ENCODE measurements at places on chromosomes 1 and 21.

- DNase-seq = peak; percentile 24
These were observed 894 bp downstream of the TCEA3 start for GRCh38 chr1:23423415-23424292.

- DNase-seq = peak; percentile 60
These were observed 7.9 kb upstream of the FUBP1 start for GRCh38 chr1:77986810-77987209.

GRCh38 chr1:204544321-204544720, 28.1 kb downstream of the MDM4 start:
- no peak for DNase-seq

- no peak for DNase-seq
These were observed 13.3 kb upstream of the EPHA8 start for GRCh38 chr1:22550021-22550420.

DNA sequence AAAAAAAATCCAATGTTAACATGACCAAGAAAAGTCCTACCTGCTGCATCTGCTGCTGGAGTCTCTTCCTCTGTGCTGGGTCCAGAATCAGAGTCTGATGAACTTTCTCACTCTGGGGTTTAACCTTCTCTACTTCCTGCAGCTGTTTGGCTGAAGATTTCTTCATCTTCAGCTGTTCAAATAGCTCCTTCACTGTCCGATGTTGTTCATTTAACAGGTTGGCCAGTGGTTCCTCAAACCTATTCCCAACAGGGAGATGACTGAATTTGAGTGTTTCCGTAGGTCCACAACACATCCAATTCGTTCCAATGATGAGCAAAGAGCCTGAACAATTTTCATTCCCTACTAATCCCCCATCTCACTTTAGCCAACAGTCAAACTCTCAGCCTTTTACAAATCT, 79.4 kb downstream of the GON4L start:
- DNase-seq = no peak

DNA sequence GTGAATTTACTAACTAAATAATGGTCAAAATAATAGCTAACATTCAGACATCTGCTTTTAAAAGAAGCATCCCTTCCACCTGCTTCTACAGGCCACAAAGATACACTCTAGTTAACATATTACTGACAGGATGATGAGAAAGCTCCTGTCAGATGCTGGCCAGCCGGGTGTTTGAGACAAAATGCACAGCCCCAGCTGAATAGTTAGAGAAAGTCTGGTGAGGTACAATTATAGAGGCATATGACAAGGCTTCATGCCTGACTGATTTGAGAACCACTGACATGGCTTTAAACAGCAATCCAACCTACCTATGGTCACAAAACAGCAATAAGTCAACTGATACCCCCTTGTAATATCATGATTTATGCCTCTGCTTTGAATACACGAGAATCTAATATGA, 137.0 kb downstream of the DENND1B start:
- DNase-seq = no peak

GRCh38 chr1:114207635-114208034, 54.0 kb upstream of the SYT6 start:
- DNase-seq = no peak

DNA sequence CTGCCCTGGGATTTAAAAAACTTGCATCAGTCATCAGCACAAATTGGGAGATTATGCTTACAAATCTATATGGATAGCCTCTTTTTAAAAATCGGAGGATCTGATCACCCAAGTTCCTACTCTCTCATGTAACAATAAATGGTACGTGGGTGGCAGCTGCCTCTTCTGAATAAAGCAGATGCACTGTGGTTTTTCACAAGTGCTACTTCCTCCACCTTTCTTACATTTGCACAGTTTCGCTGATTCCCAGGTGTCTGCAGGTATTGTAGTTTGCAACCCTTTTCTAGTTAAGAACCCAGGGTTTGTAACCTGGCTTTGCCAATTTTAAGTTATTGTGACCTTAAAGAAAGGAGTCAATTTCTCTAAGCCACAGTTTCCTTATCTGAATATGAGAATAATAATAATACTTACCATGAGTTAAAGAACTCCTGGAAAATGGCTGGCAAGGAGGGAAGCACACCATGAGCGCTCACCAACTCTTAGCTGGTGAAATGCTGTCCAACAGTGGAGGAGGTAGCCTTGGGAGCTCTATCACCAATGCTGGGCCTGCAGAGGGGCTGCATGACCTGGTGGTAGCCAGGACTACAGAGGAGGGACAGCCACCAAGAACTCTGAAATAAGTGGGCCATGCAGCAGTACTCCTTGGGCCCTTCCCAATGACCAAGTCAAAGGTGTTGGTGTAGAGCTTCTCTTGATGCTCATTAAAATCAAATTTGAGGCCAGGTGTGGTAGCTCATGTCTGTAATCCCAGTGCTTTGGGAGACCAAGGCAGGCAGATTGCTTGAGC, 30.2 kb upstream of the KCNA2 start:
- DNase-seq = no peak

GRCh38 chr21:16695074-16695473, 817.8 kb upstream of the CXADR start:
- no peak for DNase-seq

GRCh38 chr1:184838504-184838951, 83.9 kb upstream of the EDEM3 start:
- no peak for DNase-seq

GRCh38 chr1:8349961-8350360, 32.0 kb downstream of the SLC45A1 start:
- DNase-seq = no peak

All from stimulated activated naive CD8-positive, alpha-beta T cell treated with anti-CD3 and anti-CD28 coated beads, Interleukin-15, amount 100 ng/mL, for 72 hours (primary cell).